ENCODE measurements at places on chromosomes 12 and 14.

DNA sequence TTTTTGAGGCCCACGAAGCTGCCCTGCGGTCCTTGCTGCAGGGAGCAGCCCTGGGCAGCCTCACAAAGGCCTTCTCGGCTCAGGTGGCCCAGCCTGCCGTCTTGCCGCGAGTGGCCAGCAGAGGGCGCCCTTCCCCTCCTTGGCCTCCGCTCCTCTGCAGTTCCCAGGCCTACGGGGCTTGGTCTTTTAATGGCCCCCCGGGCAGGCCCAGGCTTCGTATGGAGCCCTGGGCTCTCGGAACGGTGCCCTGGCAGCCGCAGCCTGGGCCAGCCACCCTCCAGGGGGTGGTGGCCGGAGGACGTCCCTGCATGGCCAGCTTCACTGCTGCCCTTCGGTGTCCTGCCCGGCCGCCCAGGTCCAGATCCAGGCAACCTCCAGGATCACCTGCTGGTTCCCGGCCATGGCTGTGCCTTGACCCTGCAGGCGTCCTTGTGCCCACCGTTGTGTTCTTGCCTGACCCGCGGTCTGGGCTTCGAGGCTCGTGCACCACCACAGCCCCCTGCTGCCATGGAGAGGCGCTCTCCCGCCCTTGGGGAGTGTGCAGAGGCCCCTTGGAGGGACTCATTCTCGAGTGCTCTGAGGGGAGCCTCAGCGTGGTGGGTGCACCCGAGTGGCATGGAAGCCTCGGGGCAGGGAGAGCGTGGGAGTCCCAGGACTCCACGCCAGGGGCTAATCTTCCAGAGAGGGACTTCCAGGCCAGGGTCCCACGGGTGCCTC, 9.4 kb downstream of the ASPG start:
- DNase-seq, result peak; percentile 3

GRCh38 chr14:94050231-94050880, 24.2 kb downstream of the OTUB2 start:
- no peak for DNase-seq

DNA sequence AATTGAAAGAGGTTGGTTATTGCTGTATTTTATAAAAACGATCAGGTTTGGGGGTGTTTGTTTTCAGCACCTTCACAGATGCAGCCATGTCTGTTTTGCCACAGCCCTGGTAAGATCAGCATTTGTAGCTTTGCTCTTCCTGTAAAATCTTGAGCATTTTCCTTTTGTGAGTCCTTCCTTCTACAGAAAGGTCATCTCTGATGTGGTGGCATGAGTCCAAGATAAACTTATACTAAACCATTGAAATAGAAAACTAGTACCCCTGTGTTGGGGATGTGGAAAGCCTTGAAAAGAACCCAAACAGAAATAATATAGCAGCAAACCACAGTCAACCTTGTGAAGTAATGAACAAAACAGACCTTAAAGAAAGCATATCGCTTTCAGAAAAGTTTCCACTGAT, 85.5 kb downstream of the TGFB3 start:
- DNase-seq, result no peak

DNA sequence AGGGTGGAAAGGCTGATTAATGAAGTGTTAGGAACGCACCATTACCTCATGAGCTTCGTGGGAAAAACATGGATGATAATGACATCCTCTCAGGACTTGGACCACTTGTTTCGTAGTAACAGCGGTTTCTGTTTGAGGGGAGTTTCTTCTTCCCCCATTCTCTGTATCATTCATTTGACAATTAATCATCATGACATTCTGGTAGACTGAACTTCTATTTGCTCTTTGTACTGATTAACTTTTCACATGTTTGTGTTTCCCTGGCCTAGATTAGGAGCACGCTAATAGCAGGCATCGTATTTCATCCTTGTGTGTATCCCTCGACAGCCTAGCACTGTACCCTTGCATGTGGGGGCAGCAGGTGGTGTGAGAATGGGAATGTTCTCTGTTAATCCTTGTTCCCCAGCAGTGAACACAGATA, 8.0 kb downstream of the LRRC74A start:
- no peak for DNase-seq

DNA sequence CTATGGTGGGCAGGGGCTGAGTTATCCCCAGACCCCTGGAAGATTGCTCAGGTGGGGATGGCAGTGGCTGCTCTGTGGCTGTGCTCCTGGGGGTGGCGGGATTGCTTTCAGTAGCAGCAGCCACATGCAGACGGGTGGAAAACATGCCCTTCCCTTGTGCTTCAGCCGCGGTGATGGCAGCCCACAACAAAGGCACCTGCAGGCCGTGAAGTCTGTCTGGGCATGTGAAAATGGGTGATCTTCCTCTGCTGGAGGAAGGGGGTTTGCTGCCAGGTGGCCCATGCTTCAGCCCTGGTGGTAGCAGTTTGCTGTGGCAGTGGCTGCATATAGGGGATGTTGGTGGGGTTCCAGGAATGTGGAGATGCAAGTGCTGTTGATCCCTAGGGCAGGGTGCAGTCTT, 326.2 kb upstream of the RGS6 start:
- no peak for DNase-seq

DNA sequence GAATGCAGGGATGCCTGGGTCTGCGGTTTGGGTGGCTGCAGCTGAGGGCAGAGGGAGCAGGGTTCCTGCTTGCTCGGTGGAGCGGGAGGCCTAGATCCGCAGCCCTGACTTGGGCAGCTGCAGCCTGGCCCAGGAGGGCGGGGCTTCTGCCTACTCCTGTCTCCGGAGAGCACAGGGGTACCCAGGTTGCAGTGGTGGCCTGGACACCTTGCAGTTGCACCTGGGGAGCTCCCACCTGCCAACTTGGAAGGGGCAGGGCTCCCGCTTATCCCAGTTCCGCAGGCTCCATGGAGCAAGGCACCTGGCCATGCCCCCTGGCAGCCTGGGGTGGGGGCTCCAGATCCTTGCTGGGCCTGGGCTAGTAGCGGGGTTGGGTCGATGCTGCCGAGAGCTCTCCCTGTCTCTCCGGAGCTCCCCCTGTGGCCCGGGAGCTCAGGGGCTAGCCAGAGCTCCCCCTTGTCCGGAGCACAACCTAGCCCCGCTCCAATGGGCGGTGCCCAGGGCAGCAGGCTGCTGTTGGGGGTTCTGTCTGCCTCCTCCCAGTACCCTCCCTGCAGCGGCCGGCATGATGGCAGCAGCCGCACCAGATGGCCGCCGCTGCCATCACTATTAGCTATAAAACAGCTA, 136.4 kb downstream of the PTPRR start:
- DNase-seq, result no peak

- DNase-seq, result peak; percentile 21
Measured at GRCh38 chr14:63614679-63615363, 26.9 kb downstream of the WDR89 start.

GRCh38 chr14:103725739-103726395, 10.3 kb downstream of the ZFYVE21 start:
- DNase-seq, result no peak

Data from fibroblast of skin of left biceps (primary cell).